ENCODE measurements at places on chromosomes 2 and 18.

GRCh38 chr18:25334588-25334987 lies 17.4 kb downstream of the ZNF521 start:
- no peak for DNase-seq

DNA sequence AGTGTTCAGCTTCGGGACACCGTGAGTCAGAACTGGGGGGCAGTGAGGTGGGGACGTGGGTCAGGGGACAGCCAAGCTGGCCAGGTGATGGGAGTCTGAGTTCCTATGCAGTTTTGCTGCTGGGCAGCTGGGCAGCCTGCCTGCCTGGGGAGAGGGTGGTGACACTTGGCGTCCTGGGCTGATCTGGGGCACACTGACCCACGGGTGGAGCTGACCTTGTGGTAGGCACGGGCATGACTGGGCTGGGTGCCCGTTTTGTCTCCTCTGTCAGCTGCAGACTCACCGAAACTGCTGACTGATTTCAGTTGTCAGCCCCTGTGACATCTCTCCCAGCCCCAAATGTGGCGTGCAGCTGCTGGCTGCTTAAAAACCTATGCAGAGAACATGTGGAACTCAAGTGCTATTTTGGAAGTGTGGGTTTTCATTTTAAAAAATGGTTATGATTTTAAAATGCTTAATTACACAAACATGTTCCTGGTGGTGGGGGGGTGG lies 32.6 kb upstream of the E2F6 start:
- DNase-seq: no peak

DNA sequence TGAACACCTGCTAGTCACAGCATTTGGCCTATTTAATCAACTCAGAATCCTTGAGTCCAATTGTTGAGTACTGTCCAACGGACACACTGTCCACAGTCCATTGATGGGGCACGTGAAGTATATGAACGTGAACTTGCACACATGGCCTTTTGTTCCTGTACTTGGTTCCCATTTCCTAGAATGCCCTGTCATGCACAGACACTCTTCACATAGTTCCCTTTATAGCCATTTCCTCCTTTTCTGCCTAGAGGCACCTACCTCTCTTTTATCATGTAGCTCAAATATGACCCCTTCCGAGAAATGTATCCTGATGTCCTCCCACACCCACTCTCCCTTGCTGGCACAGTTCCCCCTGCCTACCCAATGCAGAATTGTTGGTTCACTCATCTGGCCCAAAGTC lies 8.7 kb upstream of the CRYGA start:
- no peak for DNase-seq

- no peak for DNase-seq
Measured at GRCh38 chr2:8125741-8126711, 555.8 kb upstream of the ID2 start.

DNA sequence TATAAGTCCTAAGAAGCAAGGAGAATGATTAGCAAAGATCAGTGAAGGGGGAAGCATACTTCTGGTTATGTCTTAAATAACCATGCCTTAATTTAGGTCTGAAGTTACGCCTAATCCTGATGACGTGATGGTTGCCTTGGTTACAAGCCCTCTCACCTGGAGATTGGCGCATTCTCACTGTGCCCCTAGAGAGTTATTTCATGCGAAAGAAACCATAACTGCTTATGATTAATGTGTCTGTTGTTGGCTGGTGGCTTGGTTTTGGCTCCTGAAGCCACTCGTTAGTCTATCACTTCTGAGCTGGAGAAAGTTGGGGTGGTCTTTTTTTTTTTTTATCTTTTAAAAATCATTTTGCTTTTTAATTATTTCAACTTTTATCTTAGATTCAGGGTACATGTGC lies 47.0 kb downstream of the TNFRSF11A start:
- DNase-seq: no peak

DNA sequence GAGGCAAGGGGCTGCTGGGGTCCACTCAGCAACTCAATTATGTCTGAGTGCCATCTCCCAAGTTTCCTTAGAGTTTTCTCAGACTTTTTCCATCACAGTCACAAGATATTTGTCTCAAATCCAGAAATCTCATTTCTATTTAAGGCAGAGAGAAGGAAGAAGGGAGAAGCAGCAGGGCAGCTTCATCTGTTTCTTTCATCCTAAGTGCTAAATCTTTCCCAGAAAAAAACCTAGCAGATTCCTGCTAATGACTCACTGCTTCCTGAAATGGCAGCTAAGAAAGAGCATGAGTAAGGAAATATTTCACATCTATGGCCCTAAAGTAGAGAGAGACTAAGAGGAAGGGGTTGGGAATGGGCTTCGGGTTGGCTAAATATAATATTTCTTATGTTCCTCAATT lies 88.0 kb downstream of the KYNU start:
- no peak for DNase-seq

- DNase-seq: no peak
Measured at GRCh38 chr2:52956766-52957165, 810.8 kb upstream of the CHAC2 start.

DNA sequence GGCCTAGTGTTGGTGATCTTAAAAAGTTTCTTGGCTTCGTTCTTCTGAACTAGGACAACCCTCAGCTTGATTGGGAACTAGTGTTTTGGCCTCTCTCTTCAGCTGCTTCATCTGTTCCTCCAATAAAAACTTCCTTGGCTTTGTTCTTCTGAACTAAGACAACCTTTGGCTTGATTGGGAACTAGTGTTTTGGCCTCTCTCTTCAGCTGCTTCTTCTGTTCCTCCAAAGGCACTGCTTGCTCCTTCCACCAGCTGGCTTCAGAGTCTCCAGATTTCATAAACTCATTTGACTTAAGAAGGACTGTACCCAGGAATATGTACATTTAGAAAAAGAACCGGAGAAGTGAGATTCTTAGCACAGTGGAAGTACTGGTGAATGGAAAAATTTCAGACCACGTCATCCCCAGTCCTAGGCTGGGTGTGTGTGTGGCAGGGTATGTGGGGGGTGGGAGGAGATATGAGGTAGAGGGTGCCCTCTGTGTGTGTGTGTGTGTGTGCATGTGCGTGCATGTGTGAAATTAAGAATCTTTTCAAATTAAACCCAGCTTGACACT lies 20.4 kb downstream of the IL1R2 start:
- no peak for DNase-seq

- peak; percentile 64 for DNase-seq
Measured at GRCh38 chr18:26133652-26134051, at the start of gene PSMA8. Gene PSMA8 (plus strand): TSS chr18:26133869. CDS start chr18:26133966, 97 bp downstream.

Measured in activated CD8-positive, alpha-beta memory T cell treated with anti-CD3 and anti-CD28 coated beads, Interleukin-2, amount 50 U/mL, for 4 hours (primary cell).